ENCODE measurements at places on chromosomes 2 and 18. TPM values are rescaled to one million over a fixed set of nuclear protein-coding genes. Genes with fewer than 3 reads are reported as not detected.

TNS1 gene
- total RNA-seq: 54.5 TPM

RAPH1 gene
- 16.5 TPM for total RNA-seq

ASB18 gene
- not detected for total RNA-seq

RNF144A gene
- total RNA-seq: 10.8 TPM

MOB1A gene
- 159 TPM for total RNA-seq

POTEF gene
- total RNA-seq: not detected

LIMS4 gene
- total RNA-seq: 4.7 TPM

TNFRSF11A gene
- 0.08 TPM for total RNA-seq

DES gene
- 4.7 TPM for total RNA-seq

CHRNG gene
- total RNA-seq: not detected

GPR17 gene
- not detected for total RNA-seq

EVX2 gene
- not detected for total RNA-seq

SULT1C4 gene
- 0.33 TPM for total RNA-seq

MOGAT1 gene
- not detected for total RNA-seq

C1GALT1C1L gene
- 0.36 TPM for total RNA-seq

PIEZO2 gene
- total RNA-seq: 1.6 TPM

LBH gene
- 61.2 TPM for total RNA-seq

UBR3 gene
- 29.2 TPM for total RNA-seq

EMILIN1 gene
- 81.3 TPM for total RNA-seq

MATN3 gene
- 1.1 TPM for total RNA-seq

ZSWIM2 gene
- total RNA-seq: not detected

ALPI gene
- total RNA-seq: not detected

PRSS56 gene
- total RNA-seq: not detected

CRYGD gene
- total RNA-seq: not detected

PRKAG3 gene
- 0.41 TPM for total RNA-seq
